ENCODE measurements at places on chromosomes 6 and 20.

DNA sequence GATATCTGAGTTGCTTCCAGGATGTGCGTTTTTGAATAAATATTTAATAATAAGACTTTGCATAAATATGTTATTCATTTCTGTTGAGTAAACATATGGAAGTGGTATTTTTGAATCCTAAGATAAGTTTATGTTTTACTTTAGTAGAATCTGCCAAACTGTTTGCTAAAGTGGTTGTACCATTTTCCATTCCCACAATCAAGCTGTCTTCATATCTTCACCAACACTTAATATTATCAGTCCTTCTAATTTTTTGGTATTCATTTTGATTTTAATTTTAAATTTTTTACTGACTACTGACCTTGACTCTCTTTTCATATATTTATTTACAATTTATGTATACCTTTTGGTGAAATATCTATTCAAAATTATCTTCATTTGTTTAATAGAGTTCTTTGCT is 293.9 kb upstream of the PTCHD4 start:
- DNase-seq: no peak

GRCh38 chr6:74557236-74557635 is 648.6 kb downstream of the COL12A1 start:
- DNase-seq: no peak

- no peak for DNase-seq
These were observed 18.6 kb downstream of the KCNK17 start for GRCh38 chr6:39295611-39296011.

DNA sequence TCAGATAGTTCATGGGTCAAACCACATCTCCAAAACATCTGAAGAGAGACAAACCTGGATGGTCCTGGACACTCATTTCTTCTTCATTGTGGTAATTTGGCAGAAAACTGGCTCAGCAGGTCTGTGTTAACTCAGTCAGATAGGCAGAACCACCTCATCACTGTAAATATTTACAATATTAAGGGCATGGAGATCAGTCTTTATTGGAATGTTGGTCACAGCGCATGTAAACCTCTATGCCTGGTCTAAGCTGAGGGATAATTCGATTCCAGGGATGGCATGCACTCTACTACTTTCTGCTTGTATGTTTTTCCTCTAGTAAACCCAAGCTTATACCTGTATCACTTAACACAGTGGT is 4.0 kb upstream of the TBC1D7 start:
- no peak for DNase-seq

DNA sequence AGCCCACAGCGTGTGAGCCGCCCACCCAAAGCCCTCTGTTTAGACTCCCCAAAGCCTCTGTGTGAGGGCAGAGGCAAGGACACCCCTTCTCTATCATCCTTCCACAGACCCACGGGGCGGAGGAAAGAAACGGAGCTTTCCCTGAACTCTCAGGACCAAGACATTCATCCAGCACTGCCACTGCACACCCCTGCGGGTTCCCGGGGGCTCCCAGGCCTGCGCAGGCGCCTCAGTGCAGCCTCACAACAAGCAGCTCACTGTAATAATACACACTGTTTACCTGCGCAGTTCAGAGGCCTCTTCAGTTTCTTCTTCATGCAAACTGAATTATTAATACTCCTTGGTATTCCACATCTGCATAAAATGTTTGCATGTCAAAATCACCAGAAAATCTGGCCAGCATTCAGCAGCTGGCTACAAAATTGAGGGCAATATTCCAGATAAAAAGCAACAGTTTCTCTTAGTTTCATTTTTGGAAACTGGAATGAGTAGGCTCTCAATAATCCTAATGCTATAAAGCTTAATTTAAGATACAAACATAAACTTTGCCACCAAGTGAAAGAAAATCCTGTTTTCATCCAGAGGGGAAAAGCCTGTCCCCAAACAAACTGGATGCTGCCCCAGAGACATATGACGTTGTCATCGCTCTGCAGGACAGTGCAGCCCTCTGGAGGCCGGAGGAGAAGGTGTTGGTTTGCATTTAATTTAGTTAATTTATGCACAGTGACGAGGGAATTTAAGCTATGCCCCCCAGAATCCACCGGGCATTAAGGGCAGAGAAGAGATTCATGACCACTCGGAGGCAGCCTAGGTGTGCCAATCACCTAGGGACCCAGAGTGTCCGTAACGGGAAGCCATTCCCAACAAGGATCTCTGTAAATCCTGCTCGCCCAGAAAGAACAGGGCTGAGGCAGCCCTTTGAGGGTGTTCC is 45.3 kb downstream of the NINL start:
- no peak for DNase-seq

GRCh38 chr20:63054103-63054474 is 47.3 kb upstream of the BHLHE23 start:
- no peak for DNase-seq

- DNase-seq: no peak
These were observed 19.9 kb downstream of the SLC13A3 start for GRCh38 chr20:46631212-46631869.

DNA sequence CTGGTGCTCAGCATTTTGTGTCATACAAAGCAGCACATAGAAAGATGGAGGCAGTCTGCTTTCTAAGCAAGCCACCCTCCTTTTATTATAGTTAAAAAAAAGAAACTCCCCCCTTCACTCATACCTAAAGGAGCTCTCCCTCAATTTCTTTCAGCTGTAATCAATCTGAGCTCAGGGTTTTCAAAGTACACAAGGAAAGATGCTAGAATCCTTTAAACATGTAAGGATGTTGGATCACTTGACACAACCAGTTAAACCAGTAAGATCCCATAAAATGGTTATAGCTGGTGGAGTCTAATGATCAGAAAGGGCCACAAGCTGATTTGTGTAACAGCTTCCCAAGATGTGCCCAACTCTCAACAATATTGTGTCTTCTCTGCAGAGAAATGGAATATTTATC is at the start of gene CALHM4:
TSS of gene CALHM4 (plus strand) at position 301 of the 400 bp plus-strand sequence. CDS start at position 344, 43 bp downstream.
- DNase-seq: no peak

GRCh38 chr6:74780831-74781230 is 425.0 kb downstream of the COL12A1 start:
- DNase-seq: no peak

GRCh38 chr6:21538186-21538798 is 55.3 kb upstream of the SOX4 start:
- no peak for DNase-seq
